Sciatic nerve (tissue), 2 donors: ENCODE measurements at places on chromosomes 2 and 18.

- DNase-seq, result no peak
Measured at GRCh38 chr2:101946372-101947039, 45.3 kb upstream of the IL1R2 start.

- DNase-seq, result no peak
Measured at GRCh38 chr2:120881981-120882788, 146.5 kb downstream of the GLI2 start.

DNA sequence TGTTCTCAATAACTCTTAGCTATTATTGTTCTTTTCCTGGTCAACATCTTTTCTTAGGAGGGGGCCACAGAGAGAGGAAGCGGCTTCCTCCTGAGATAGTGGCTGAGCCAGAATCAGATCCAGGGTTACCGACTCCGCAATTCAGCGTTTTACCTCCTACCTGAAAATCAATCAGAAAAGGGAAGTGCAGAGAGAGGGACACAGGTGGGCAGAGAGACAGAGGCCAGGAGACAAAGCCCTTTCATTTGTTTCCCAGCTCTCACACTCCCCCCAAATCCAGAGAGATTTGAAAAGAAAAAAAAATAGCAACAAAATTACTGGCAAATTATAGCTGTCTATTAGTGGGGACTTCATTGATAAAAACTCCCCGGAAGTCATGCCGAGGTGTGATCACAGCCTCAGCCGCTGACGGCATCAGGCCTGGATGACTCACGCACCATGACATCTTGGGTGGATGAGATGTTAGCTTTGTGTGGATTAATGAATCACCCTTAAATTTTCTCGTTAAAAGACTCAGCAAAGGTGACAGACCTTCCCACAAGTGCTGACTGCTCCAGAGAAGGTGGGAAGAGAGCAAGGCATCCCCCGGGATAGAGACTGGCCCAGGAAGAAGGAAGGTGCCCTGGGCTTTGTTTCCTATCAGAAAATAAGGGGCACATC is 120.7 kb downstream of the LOXHD1 start:
- no peak for DNase-seq

GRCh38 chr18:12278741-12279682 is 24.9 kb downstream of the CIDEA start:
- peak; percentile 87 for DNase-seq

DNA sequence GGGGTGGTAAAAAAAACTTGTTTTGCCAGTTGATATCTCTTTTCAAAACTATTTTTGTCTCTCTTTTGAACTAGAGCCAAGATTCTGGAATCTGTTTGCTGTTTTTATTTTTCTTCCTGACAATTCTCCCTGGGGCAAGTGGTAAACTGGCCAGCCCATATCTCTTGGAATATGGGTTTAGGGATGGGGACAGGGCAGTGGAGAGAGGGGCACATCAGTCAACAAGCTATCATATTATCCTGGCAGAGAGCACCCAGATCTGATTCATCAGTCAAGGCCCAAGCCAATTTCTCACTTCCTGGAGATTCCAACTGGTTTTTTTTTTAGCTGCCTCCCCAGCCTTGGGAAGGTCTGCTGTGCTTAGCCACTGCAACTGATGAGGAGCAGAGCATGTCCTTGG is 52.3 kb downstream of the ARHGAP28 start:
- DNase-seq, result no peak

DNA sequence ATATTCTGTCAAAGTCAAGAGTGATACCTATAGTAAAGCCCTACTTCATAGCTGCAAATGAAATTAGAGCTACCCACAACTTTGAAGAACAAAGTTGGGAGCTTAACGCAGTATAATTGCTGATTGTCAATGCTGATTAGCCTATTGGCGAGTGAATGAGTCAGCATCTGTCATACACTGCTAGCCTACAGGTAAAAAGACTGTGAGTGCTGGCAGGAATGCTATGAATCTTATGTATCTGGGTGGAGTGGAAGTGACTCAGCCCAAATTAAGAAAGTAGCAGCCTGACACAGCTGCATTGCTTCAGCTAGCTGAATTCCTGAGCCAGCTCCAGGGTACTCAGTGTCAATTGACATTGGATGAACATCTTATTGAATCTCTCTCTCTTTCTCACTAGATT is 179.4 kb upstream of the DCC start:
- DNase-seq, result no peak

DNA sequence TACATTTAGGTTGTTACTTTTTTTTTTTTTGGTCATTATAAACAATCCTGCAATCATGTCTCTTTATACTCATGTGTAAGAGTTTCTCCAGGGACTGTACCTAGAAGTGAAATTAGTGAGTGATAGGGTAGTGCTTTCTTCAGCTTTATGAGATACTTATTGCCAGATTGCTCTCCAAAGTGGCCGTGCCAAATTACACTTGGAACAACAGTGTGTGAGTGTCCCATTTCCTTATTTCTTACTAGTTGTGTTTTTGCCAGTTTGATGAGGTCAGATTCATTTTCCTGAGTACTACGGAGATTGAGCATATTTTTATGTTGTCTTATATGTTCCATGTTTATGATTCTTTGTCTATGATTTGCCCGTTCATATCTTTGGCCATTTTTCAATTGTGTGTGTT is 39.2 kb downstream of the GALNT1 start:
- no peak for DNase-seq

GRCh38 chr2:4507661-4508060 is 804.3 kb downstream of the DCDC2C start:
- no peak for DNase-seq

DNA sequence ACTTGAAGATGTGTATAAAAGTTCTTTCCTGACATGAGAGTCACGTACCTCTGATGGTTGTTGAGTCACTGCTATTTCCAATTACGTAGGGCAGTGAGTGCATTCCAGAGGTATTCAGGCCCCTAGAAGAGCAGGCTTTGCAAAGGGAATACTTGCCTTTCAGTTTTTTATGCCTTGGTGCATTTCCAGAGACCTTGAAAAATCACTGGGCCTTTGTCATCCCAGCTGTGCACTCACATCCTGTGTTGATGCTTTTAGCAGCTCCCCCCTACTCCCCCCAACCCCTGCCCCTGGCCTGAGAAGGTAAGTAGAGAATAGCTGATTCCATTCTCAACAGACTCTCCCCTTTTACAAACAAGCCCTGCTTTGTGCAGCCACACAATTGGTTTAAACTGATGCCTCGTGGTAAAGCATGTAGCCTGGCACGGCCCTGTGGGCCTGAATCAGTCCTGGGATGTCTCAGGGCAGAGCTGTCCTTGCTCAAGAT is 174.2 kb downstream of the PRPF40A start:
- DNase-seq, result no peak

DNA sequence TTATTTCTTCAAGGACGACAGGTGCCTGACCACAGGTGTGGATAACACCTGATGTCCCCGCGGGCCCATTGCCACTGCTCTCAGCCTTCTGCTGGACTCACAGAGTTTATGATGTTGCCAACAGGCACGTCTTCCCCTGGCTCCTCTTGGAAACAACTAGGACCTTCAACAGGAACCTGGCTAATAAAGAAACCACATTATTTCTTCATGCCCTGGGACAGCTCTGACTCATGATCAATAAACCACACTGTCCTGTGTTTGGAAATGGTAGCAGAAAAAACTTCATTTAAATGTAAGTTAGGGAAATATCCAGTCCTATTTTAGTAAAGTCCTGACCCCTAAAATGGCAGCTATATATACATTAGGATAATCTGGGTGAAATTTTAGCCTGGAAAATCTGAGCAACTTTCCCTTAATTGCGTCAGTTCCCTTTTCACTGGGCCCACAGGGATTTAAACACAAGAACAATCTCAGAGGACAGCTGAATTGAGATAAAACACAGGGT is 158.9 kb downstream of the VAPA start:
- no peak for DNase-seq

- no peak for DNase-seq
Measured at GRCh38 chr2:112472547-112473263, 9.3 kb upstream of the TTL start.

GRCh38 chr18:75208155-75208835 is 644 bp downstream of the PTGR3 start:
- peak; percentile 73 for DNase-seq

GRCh38 chr18:23459530-23459921 is 6.4 kb downstream of the RIOK3 start:
- DNase-seq, result no peak

- no peak for DNase-seq
Measured at GRCh38 chr2:169853041-169853668, 25.9 kb downstream of the UBR3 start.

DNA sequence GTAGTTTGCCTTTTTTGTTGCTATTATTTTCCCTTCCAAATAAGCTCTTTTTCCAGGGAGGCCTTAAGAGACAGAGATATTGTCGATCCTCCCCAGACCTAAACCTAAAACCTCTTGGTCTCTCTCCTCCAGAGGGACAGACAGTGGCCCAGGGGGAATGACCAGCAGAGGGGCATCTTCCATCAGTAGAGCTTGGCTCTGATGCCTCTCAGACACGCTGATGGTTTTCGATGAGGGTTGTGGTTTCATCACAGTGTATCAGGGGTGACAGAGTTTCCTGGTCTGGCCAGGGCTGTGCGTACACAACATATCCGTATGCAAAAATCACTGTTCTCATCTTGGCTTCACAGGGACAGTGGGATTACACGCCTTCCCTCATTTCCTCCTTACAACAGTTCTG is 68.6 kb downstream of the GATA6 start:
- DNase-seq, result no peak

DNA sequence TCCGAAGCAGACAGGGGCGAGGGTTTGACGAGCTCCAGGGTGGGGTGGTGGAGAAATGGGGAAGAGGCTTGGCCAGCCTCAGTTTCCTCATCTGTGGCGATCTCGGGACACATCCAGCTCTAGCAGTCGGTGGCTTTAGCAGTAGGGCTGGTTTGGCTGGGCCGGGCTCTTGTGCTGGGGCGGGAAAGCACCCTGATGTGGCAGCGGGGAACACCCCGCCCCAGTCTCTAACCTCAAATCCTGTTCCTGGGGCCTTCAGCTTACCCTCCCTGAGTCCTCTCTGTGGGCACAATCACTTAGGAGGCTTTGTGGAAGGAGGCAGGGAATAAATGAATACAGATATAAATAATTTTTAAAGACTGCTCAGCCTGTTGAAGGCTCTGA is 26.5 kb upstream of the MCFD2 start:
- no peak for DNase-seq

DNA sequence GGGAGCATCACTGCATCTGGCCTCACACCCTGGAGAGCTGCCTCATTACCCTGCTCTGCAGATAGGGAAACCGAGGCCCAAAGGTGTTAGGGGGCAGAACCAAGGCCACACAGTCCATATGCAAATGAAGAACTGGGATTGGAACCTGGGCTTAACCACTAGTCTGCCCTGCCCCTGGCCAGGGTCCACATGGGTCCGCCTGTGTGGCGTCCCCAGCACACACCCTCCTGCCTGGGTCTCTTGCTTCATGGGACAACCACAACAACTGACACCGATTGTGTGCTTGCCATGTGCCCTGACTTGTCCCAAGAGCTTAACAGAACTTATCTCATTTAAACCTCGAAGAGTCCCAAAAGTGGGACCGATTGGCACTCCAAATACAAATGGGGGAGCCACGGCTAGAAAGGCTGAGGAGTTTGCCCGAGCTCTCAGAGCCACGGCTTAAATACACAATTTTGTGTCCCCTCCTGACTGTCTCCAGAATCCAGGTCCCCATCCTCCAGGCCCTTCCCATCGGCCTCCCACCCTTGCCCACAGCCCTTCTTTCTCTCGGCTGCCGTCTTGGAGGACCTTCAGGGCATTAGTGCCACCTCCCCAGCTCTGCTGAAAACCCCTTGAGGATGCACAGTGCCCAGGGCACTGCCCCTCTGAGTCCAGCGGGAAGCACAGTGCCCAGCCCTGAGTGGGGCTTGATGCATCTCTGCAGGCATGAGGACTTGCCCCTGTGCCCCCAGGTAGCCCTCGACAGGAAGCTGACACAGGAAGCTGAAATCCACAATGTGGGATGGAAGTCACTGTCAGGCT is 5.8 kb upstream of the DUSP2 start:
- DNase-seq, result peak; percentile 42

DNA sequence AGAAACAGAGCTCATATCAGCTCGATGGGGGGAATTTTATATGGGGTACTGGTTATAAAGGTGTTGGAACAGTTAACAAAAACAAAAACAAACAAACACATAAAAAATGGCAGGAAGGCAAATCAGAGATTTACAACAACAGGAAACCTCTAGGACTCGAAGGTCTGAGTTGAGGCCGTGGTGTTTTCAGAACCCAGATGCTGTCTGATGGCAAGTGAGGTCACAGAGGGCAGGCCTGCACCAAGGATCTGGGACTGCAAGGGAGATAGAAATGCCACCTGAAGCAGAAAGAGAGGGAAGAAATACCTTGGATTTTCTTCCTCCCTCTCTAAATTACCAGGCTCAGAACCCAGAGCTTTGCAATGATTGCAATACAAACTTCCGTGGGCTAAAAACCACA is 429.5 kb downstream of the ZNF521 start:
- DNase-seq, result no peak

DNA sequence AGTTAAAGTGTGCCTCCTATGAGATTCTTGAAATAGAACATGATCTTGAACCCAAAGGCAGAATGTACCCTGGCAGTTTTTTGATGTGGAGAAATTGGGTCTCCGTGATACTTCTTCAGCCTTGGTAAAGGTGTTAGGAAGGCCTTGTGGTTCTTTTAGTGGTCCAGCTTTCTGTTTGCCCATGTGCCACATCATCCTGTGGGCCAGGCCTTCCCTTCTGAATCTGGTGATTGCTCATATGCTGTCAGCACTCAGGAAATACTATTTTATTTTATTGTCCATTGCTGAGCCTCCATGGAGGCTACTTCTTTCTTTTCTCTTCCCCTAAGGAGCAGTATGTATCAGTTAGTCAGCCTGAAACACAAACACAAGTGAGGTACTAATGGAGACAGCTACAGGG is 52.9 kb downstream of the CCDC141 start:
- no peak for DNase-seq
